ENCODE measurements at places on chromosomes 13 and 19.

DNA sequence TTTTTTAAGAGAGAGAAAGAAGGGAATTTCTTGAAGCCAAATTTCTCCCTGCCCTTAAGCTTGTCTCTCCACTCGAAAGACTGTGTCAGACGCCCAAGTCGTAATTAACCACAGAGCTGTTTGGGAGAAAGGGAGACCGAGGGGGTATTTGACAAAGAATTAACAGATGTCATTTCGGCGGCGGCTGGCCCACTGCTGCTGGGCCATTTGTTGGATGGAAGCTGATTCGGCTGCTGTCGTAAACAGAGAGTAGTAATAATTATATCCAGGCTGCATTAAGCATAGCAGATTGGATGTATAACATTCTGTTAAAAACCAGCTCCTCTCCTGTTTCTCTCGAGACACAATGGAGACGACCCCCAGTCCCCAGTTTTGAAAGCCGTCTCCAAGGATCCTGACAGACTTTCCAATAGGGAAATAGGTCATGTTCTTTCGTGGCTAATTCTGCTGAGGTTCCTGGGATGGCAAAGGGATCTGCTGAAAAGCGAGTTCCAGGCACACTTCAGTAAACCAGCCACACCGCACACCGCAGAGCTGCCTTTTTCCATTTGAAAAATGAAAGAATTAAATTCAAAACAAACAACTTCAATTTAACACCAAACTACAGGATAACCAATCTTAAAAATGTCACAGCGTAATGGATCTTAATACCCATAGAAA, 71.5 kb downstream of the KCTD15 start:
- peak; percentile 68 for DNase-seq

DNA sequence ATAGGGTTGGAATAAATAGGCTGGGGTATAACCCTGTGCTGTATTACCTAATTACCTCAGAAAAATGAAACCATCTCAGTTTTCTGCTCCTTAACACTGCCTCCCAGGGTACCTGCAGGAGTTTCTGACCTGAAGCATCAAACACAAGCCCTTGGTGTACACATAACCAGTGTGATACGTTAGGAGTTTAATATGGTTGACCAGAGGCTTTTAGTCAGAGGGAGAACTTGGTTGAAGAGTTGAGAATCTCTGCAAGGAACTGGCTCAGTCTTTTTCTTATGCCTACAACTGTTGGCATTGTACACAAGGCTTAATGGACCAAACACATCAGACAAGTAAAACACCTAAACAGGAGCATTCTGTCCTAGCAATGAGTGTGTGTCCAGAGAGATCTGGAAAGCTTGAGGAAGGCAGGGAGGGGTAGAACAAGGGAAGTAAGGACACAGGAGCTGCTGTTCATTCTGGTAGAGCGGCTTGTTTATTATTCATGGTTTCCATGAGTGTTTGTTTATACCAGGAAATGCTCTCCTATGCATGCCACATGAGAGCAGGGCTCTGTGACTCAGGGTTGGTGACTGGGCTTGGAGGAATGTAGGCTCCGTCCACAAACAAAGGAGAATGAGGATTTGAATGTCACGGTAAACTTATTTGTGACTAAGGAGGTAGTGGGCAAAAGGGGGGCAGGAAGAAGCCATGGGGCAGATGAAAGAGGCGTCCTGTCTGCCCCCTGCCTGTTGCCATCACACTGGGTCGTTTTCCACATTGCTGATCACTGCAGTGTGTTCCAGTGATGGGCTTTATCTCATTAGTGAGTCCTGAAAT, 11.9 kb upstream of the SPATA13 start:
- DNase-seq: no peak

- peak; percentile 67 for DNase-seq
Measured at GRCh38 chr19:50669302-50670101, 20.3 kb downstream of the C19orf81 start.

GRCh38 chr19:2057484-2058469, 6.7 kb upstream of the MKNK2 start:
- no peak for DNase-seq

DNA sequence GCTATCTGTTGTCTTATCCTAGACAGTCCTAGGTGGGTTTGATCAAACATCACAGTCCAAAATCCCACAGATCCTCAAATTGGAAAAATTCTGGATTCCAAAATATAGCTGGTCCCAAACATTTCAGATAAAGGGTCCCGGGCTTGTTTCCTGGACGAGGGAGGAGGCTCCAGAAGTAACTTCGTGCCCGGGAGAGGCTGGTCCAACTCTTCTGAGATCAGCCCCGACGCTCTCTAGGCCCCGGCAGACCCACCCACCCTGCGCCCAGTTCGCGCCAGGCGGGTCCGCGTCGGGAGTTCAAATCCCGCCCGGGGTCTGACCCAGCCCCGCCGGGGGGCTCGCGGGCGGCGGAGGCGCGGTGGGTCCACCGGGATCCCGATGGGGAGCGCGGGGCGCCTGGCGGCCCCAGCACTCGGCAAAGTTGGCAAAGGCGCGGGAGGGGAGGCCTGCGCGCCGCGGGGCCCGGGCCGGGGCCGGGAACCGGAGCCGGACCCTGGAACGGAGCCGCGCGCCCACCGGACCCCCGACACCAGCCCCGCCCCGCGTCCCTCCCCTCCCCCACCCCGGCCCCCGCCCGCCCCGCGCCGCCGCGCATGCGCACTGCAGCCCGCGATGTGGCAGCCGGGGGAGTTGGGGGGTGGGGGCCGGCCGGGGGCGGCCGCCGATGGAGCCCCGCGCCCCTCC, 513 bp downstream of the MIER2 start:
- DNase-seq: no peak

GRCh38 chr19:54268936-54269335, 11.9 kb upstream of the LILRB5 start:
- DNase-seq: no peak

GRCh38 chr19:17522988-17523872, 11.8 kb downstream of the PGLS start:
- no peak for DNase-seq

DNA sequence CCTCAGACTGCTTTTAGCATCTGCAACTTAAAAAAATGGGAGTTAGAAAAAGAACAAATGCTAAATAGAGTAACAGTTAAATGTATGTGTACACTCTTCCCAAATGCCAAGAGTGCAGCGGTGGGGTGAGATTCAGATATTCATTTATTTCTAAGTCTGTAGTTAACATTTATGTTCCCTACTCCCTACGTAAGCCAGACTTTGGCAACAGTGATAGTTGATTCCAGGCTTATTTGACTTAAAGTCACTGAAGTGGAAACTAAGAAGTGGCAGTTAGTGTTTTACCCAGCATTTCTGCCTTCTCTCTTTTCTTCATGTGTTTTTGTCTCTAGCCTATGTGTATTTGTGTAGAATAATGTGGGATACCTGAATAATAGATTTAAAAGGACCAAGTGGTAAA, 4.5 kb downstream of the MIR17HG start:
- no peak for DNase-seq

Measured in brain (organoid and tissue), 16 donors.